ENCODE measurements at places on chromosomes 16 and 17. TPM values are rescaled to one million over a fixed set of nuclear protein-coding genes. Genes with fewer than 3 reads are reported as not detected.

PRSS8 gene
- total RNA-seq = not detected

HSD17B1 gene
- total RNA-seq = 8.4 TPM

SLC12A3 gene
- total RNA-seq = not detected

GNGT2 gene
- 0.14 TPM for total RNA-seq

ZP2 gene
- not detected for total RNA-seq

TP53TG3C gene
- total RNA-seq = 0.29 TPM

TNFRSF17 gene
- not detected for total RNA-seq

FBXL16 gene
- not detected for total RNA-seq

CHD9NB gene
- total RNA-seq = 1.8 TPM

ZPBP2 gene
- not detected for total RNA-seq

HYDIN gene
- 0.22 TPM for total RNA-seq

TP53TG3D gene
- total RNA-seq = 0.43 TPM

NPIPA8 gene
- total RNA-seq = not detected

GUCY2D gene
- total RNA-seq = not detected

PRR11 gene
- 14.9 TPM for total RNA-seq

KRT12 gene
- total RNA-seq = 0.43 TPM

TBC1D3K gene
- total RNA-seq = not detected

ZFPM1 gene
- 4.4 TPM for total RNA-seq

LITAFD gene
- total RNA-seq = not detected

PRSS53 gene
- total RNA-seq = 0.88 TPM

NPLOC4 gene
- total RNA-seq = 91.7 TPM

CFAP52 gene
- not detected for total RNA-seq

IFI35 gene
- total RNA-seq = 23.9 TPM

SLC38A8 gene
- total RNA-seq = not detected

CCL2 gene
- 128 TPM for total RNA-seq

ADGRG3 gene
- total RNA-seq = not detected

LONP2 gene
- total RNA-seq = 69.4 TPM

TBC1D3I gene
- not detected for total RNA-seq

SYNGR3 gene
- 0.86 TPM for total RNA-seq

CCL5 gene
- 0.29 TPM for total RNA-seq

ARHGDIG gene
- not detected for total RNA-seq

All from placental pericyte (primary cell).